ENCODE measurements at places on chromosomes 2 and 18. TPM values are rescaled to one million over a fixed set of nuclear protein-coding genes. Genes with fewer than 3 reads are reported as not detected.

- no peak overlapping the region for H3K4me3 ChIP-seq
- no peaks in the 10 kb centered on the region for H3K27me3 ChIP-seq
- H3K4me1 ChIP-seq = no peaks in the 10 kb centered on the region
- DNase-seq = no peak
Observed at GRCh38 chr2:235614176-235614860, 120.5 kb downstream of the AGAP1 start.

- H3K27ac ChIP-seq = no peak overlapping the region
- H3K4me3 ChIP-seq = no peak overlapping the region
- no peaks in the 10 kb centered on the region for H3K27me3 ChIP-seq
- DNase-seq = no peak
Observed at GRCh38 chr18:52499644-52500043, 159.6 kb downstream of the DCC start.

DNA sequence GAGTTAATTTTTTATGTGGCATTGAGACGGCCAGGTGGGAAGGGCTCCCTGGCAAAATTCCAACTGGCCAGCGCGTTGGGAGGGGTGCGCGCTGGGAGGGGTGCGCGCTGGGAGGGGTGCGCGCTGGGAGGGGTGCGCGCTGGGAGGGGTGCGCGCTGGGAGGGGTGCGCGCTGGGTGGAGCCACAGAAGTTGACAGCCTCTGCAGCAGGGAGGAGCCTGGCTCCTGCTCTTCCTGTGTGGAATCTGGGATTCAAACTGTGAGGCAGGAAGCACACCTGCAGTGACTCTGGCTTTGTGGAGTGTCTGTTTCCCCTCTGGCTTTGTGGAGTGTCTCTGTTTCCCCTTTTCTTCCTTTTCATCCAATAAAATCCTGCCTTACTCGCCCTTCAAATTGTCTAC lies 147.9 kb upstream of the CBLN2 start:
- no peaks in the 10 kb centered on the region for H3K4me1 ChIP-seq
- H3K27me3 ChIP-seq = no peaks in the 10 kb centered on the region
- DNase-seq = no peak
- H3K4me3 ChIP-seq = no peak overlapping the region
- H3K27ac ChIP-seq = no peak overlapping the region

DNA sequence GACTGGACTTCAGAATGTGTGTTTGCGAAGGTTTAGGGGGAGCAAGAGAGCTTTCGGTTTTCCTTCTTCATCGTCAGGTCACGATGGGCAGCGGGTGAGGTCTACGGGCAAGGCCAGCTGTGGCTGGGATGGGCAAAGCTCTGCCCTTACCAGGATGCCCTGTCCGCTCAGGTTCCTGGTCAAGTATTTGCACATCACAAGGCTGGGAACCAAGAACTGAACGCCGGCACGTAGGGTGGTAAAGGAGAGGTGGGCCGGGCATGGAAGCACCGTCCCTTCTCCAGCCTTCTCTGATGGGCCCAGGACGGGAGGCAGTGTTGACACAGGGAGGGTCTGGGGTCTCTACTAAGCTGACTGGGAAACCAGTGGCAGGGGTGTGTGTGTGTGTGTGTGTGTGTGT lies 50.5 kb upstream of the UBE2F start:
- H3K27ac ChIP-seq = no peak overlapping the region
- H3K36me3 ChIP-seq = no peaks in the 10 kb centered on the region
- H3K4me3 ChIP-seq = no peak overlapping the region
- H3K4me1 ChIP-seq = no peaks in the 10 kb centered on the region
- DNase-seq = peak; percentile 55
- no peaks in the 10 kb centered on the region for H3K27me3 ChIP-seq

DNA sequence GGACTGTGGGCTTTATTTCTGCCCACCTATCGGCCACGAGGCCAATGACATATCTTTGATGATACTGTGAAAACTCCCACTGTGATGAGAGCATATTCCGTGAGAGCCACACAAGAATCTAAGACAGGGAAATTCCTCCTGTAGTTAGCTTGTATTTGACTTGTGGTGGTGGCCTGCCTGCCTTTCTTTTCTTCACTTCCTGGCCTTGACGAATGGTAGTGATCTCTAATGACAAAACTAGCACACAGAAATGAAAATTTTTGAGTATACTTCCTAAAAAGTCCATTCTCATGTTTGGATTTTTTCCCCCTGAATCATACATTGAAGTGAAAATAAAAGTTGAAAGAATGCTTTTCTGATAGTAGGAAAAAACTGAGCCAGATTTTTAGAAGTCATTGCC lies 94.4 kb downstream of the MGAT5 start:
- no peaks in the 10 kb centered on the region for H3K4me1 ChIP-seq
- H3K27ac ChIP-seq = no peak overlapping the region
- no peak for DNase-seq
- no peaks in the 10 kb centered on the region for H3K27me3 ChIP-seq
- H3K4me3 ChIP-seq = no peak overlapping the region

DNA sequence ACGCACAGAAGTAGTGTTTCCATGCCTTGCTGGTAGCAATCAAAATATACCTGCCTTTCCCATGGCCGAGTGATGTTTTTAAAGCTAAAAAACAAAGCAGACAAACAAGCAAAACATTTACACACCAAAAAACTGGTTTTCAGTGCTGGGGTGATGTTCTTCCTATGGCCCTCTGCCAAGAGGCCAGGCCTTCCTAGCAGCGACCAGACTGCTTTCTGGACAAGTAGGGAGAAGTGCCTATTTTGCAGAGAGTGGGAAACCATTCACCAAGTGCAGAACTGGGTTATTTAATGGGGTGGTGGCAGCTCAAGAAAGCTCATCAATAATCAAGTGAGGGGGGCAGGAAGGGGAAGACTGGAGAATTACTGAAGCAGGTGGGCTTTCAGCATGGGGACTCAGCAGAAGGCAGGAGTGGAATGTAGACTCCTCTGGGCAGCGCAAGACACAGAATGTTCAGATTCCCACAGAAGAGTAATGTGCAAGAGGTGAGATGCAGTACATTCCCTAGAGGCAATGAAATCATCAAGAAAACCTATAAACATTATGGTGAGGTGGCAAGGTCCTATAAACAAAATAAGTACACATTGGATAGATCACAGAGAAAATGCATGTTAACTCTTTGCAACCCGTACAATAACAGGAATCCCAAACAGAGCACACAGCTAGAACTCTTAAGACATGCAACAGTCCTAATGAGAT lies 44.0 kb downstream of the CPO start:
- H3K27ac ChIP-seq = no peak overlapping the region
- no peak overlapping the region for H3K4me3 ChIP-seq
- DNase-seq = no peak
- no peaks in the 10 kb centered on the region for H3K27me3 ChIP-seq

DNA sequence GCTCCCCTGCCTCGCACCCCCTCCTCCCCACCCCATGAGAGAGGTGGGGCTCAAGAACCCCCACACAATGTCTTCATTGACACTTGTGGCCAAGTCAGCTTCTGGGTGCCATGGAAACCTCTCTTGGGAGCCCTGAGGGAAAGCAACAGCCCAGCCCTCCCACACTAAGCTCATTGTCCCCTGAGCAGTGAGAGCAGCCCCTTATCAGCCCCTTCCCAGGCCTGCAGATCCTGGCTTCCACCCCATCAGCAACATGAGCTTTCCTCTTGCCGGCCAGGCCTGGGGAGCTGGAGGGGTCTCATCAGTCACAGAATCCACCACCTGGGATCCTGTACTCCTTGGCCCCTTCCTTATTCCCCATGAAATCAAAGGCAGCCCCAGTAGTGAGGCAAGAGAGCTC lies 107.8 kb upstream of the ST3GAL5 start:
- H3K4me3 ChIP-seq = no peak overlapping the region
- DNase-seq = peak; percentile 74
- peak overlapping the region; percentile 78 for H3K27ac ChIP-seq
- H3K4me1 ChIP-seq = peaks cover 58% of the 10 kb centered on the region
- H3K27me3 ChIP-seq = no peaks in the 10 kb centered on the region

DNA sequence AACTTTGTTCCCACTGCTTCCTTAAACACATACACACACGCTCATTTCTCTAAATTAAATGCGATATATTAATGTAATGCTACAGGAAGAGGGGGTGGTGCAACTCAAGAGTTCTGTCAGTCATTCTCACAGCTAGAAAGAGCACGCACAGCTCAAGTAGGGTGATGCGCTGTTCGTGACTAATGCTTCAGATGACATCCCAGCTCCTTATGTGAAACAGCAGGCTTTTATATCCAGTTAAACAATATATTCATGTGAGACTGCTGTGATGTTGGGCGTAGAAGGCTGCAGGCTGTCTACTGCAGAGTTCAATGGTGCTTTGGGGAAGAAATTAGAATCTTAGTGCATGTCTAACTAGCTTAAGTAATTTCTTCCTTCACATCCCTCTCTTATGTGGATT lies 912.6 kb upstream of the FSHR start:
- no peak overlapping the region for H3K4me3 ChIP-seq
- no peaks in the 10 kb centered on the region for H3K27me3 ChIP-seq
- H3K27ac ChIP-seq = no peak overlapping the region
- H3K36me3 ChIP-seq = no peaks in the 10 kb centered on the region

- H3K36me3 ChIP-seq = no peaks in the 10 kb centered on the region
- peaks cover 34% of the 10 kb centered on the region for H3K27me3 ChIP-seq
- H3K4me1 ChIP-seq = no peaks in the 10 kb centered on the region
- H3K27ac ChIP-seq = peak overlapping the region; percentile 78
- H3K4me3 ChIP-seq = peak overlapping the region; percentile 56
Observed at GRCh38 chr2:232632904-232633412, 446 bp upstream of the EFHD1 start.

- H3K4me1 ChIP-seq = no peaks in the 10 kb centered on the region
- H3K4me3 ChIP-seq = no peak overlapping the region
- DNase-seq = no peak
- no peaks in the 10 kb centered on the region for H3K27me3 ChIP-seq
Observed at GRCh38 chr18:60446821-60447220, 74.2 kb upstream of the MC4R start.

DNA sequence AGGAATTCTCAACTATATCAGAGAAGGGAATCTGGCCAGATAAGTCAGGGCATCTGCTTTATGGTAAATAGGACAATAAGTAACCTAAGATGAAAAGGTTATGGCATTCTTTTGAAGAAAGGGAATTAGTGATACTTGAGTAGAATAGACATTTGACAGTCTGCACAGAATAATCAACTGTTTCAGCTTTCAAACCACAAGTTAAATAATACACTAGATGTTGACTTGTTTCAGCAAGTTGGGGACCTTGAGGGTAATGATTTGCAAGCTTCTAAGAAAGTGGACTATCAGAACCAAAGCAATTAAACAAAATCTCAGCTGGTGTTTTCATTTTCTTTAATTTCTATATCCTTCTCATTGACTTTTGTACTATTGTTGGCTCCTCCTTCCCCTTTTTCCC lies 54.5 kb downstream of the SLC39A10 start:
- H3K27me3 ChIP-seq = no peaks in the 10 kb centered on the region
- no peak overlapping the region for H3K27ac ChIP-seq
- no peak overlapping the region for H3K4me3 ChIP-seq
- H3K36me3 ChIP-seq = no peaks in the 10 kb centered on the region
- DNase-seq = no peak
- H3K4me1 ChIP-seq = peaks cover 7% of the 10 kb centered on the region

DNA sequence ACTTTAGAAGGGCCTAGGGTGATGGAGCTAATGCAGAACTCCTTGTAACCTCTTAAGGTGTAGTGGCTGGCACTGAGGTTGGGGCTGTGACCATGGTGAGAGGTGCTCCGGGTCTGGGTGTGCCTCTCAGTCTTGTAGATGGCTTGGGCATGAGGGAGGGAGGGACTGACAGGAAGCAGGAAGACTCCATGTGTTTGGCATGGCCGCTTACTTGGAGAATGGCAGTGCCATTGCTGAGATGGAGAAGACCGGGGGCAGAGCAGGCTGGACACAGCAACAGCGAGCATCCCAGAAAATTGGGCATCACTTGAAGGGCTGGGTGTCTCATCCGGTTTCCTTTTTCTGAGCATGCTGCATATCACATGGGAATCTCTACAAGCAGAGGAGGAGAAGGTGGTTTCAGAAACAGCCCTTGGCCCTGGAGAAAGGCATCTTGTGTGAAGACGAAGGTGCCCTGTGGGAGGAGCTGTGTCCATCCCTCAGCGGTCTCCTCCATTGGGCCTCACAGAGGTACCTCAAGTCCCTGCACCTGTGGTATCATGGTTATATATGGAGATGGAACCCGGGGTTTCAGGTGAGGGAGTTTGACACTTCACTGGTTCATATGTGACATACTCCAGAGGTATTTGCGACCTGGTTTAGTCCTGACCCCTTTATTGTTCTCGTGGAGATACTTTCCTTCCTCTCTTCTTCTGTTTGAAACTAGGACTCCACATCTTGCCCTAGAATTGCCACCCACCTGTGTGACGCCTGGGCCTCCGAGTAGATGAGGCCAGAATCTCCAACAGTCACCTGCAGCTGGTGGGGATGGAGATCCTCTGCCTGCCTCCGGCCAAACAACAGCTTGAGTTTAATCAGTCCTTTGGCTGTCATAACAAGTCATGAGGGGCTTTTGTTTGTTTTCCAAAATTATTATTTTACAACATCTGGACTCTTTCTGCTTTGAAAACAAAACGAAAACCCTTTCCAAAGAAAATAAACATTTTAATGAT lies 45.6 kb downstream of the INPP4A start:
- no peak overlapping the region for H3K27ac ChIP-seq
- no peaks in the 10 kb centered on the region for H3K4me1 ChIP-seq
- DNase-seq = peak; percentile 64

DNA sequence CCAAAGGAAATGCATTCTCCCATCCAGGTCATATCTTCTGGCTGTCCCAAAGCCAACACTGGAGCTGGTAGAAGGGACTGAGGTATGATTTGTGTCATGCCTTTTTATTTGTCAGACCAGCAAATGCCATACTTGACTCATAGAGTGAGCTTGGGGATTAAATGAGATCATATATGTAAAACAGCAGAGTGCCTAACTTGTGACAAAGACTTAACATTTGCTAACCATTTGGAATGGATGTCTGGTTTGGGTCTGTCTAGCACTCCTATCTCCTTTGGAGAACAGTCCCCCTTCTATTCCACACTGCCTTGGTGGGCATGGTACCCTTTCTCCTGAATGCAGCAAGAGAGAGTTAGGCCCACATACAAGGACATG lies 128.5 kb upstream of the LGALSL start:
- no peaks in the 10 kb centered on the region for H3K36me3 ChIP-seq
- H3K4me1 ChIP-seq = peaks cover 21% of the 10 kb centered on the region
- H3K4me3 ChIP-seq = no peak overlapping the region
- no peak overlapping the region for H3K27ac ChIP-seq
- DNase-seq = no peak
- H3K27me3 ChIP-seq = no peaks in the 10 kb centered on the region

- no peaks in the 10 kb centered on the region for H3K4me1 ChIP-seq
- H3K4me3 ChIP-seq = no peak overlapping the region
- H3K27ac ChIP-seq = no peak overlapping the region
- H3K27me3 ChIP-seq = no peaks in the 10 kb centered on the region
Observed at GRCh38 chr2:143313861-143314260, 184.6 kb downstream of the ARHGAP15 start.

Gene PLCL1
- 20.0 TPM for total RNA-seq

Gene MPHOSPH10
- 21.0 TPM for total RNA-seq

Gene CAD
- total RNA-seq = 12.8 TPM

Gene ING5
- total RNA-seq = 27.1 TPM

Gene LTBP1
- total RNA-seq = 34.2 TPM

All from sigmoid colon (tissue), 7 donors.